ENCODE measurements at places on chromosomes 16 and 17. TPM values are rescaled to one million over a fixed set of nuclear protein-coding genes. Genes with fewer than 3 reads are reported as not detected.

Gene ZP2
- polyA plus RNA-seq = not detected

Gene FBXW10
- polyA plus RNA-seq = not detected

Gene KCNH4
- not detected for polyA plus RNA-seq

Gene CACNG3
- polyA plus RNA-seq = not detected

Gene CFAP97D1
- not detected for polyA plus RNA-seq

Gene PRKCB
- polyA plus RNA-seq = 107 TPM

Gene DOC2B
- polyA plus RNA-seq = not detected

Gene FNDC8
- polyA plus RNA-seq = not detected

Gene PRR11
- not detected for polyA plus RNA-seq

Gene PRR35
- polyA plus RNA-seq = not detected

Gene PCGF2
- not detected for polyA plus RNA-seq
